Lower leg skin (tissue), 4 donors: ENCODE measurements at places on chromosomes 5 and 9.

DNA sequence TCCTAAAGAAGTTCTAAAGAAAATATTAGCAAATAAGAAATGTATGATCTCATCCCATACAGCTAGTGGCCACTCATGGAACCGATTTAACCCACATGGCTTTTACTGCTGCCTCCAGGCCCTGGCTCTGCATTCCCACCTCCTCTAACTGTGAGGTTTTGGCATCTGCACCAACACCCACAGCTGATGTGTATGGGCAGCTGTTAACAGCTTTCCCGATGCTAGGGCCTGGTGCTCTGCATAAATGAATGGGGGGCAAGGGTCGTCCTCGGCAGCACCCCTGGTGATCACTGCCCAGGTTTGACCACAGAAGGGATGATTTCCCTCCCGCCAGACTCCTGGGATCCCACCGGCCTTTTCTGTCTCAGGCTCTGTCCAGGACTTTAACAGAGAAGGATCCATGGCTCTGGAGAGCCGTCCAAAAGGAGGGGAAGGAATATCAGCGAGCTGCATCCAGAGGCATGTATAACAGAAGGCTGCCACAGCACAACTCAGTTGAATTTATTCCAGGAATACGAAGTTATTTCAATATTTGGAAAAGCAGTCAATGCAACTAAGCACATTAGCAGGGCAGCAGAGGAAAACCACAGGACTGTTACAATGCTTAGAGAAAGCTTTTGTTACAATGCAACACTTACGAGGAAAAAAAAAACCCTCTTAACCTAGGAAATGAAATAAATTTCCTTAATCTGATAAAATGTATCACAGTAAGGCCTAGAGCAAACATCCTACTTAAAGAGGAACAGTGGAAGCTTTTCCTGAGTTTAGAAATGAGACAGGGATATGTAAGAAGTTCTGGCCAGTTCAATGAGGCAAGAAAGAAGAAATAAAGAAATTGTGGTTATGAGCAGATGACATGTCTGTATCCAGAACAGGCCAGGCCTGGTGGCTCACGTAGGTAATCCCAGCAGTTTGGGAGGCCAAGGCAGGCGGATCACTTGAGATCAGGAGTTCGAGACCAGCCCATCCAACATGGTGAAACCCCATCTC lies 63.1 kb downstream of the NACC2 start:
- DNase-seq = peak; percentile 72

DNA sequence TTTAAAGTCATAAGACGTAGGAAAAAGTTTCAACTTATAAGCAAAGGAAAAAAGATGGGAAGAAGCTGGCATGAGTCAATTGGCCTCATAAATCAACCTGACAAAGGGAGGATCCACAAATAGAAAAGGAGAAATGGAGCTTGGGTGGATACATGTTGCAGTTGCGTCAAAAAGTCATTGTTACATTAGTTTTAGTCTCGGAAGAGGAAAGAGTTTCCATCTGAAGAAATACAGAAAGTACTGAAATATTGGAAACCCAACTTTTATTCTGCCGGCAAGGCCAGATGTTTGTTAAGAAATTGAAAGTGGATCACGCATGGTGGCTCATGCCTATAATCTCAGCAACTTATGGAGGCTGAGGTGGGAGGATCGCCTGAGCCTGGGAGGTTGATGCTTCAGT lies 11.3 kb upstream of the TIMD4 start:
- DNase-seq = no peak

DNA sequence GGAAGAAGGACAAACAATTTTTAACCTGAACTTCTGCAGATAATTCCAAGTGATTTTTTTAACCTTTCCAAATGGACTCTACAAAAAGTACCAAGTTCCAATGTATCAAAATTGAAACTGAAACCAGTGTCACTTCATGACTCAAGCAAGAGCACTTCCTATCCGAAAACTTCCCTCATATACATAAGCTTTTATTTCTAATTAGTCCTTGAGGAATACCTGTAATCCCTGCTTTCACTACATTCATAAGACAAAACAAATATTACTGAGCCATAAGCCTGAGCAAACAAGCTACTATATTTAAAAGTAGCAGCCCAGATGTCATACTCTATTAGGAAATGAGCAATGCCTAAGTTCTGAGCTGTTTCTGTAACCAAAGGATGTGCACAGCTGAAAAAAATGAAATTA lies 224.4 kb downstream of the EBF1 start:
- no peak for DNase-seq

GRCh38 chr9:35508069-35508468 lies 18.2 kb downstream of the RUSC2 start:
- no peak for DNase-seq

GRCh38 chr9:122086873-122087272 lies 6.2 kb downstream of the TTLL11 start:
- no peak for DNase-seq

DNA sequence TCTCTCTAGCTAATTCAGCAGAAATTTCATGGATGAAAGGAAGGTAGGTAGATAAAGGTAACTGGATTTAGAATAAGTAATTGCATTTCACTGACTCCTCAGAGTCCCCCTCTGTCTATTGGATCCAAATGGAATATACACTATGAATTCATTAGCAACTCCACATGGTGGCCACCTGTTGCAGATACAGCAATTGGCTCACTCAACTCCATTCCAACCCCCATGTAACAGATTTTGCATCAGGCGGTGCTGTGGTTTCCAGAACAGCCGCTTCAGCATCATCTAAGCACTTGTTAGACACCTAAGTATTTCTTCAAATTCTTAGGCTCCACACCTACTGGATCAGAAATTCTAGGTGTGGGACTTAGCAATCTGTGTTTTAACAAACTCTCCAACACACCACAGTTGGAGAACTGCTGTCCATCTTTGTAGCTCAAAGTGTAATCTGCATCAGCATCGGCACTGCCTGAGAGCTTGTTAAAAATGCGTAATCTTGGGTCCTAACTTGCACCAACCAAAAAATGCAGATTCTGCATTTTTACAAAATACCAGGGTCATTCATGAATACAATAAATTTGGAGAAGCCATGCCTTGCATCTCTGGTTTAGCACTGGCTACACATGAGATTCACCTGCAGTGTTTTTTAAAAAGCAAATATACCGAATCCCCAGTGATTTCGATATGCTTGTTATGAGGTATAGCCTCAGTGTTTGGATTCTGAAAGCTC lies 413.8 kb upstream of the CD180 start:
- no peak for DNase-seq

DNA sequence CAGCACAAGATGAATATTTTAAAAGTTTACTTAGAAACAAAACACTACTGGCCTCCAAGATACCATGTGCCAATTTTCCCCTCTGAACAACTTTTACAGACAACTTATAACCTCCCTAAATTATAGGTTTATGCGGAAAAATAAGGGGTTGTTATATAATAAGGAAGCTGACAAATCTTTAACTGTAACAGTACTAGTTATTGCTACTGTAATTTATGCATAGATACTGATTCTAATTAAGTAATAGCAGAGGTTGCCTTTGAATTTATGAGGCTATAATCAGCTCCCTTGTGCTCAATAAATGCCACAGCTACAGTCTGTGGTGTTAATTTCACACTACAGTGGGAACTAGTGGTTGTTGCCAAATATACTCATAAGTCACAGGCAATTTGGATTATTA lies 291.3 kb upstream of the PCSK5 start:
- no peak for DNase-seq

DNA sequence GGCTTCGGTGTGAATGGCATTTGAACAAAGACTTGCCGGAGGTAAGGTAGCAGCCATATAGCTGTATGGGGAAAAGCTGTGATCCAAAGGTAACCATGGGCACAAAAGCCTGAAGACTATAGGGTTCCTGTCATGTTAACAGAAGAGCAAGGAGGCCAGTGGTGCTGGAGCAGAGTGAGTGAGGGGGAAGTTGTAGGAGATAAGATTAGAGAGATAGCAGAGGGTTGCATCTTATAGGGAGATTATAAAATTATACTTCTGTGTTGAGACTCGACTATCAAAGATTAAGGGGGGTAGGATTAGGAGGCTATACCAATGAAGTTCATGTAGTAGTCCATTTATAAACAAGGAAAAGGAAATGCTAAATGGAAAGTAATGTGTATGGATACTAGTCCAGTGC lies 3.3 kb downstream of the NCBP1 start:
- DNase-seq = no peak

GRCh38 chr5:172453986-172454357 lies 353 bp downstream of the SH3PXD2B start:
- no peak for DNase-seq

DNA sequence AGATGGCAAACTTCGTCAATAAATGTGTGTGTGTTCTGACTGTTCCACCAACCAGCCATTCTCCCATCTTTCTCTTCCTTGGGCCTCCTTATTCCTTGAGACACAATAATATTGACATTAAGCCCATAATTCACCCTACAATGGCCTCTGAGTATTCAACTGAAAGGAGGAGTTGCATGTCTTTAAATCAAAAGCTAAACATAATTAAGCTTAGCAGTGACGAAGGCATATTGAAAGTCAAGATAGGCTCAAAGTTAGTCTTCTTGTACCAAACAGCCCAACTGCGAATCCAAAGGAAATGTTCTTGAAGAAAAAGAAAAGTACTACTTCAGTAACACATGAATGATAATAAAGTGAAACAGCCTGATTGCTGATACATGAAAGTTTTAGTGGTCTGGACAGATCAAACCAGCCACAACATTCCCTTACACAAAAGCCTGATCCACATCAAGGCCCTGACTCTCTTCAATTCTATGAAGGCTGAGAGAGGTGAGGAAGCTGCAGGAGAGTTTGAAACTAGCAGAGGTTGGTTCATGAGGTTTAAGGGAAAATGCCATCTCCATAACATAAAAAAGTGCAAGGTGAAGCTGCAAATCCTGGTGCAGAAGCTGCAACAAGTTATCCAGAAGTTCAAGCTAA lies 81.4 kb downstream of the DENND1A start:
- no peak for DNase-seq
